Stimulated activated CD4-positive, alpha-beta T cell treated with anti-CD3 and anti-CD28 coated beads, Interleukin-12 subunit alpha, Interleukin-12 subunit beta, amount 100 ng/mL, for 24 hours (primary cell): ENCODE measurements at places on chromosomes 5 and 9.
A peak's percentile ranks its signal among the peaks of the same experiment; 100 is the strongest.

DNA sequence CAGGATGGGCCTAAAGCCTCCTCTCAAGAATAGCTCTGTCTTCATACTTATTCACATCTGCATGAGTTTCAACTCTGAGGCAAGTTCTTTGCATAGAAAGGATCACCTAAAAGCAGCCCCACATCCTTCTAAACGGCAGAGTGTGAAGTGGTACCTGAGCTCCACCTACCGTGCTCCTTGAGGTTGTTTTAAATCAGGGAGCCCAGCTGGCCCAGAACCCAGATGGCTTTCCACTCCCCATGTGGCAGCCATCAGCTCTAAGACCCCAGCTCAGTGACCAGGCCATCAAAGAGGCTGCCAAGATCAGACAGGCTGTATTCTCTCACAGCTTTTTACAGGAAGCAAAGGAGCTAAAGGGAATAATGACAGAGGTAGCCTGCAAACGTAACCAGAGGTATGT lies 299.3 kb downstream of the RASEF start:
- no peak for DNase-seq

DNA sequence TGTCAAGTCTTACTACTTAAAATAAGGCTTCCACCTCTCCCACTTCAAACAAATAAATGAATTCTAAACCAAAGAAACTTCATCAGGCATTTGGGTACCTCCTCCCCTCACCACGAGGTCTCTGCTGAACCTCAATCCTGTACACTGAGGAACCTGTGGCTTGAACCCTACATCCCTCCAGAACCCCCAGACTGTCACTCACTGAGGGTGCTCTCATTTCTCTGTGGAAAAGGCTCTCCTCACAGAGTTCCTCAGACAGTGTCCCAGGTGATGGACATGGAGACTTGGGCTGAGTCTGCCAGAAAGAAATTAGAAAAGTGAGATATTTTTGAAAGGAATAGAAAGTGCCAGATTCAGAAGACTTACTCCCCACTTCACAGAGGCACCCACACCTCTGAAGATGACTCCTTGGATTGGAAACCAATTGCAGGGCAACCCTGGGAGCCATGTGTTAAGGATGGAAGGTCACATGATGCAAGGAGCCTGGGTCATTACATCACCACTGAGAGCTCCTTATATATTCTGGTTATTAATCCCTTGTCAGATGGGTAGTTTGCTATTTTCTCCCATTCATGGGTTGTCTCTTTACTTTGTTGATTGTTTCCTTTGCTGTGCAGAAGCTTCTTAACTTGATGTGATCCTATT lies 19.8 kb downstream of the MLANA start:
- peak; percentile 15 for DNase-seq

- DNase-seq = no peak
Observed at GRCh38 chr9:34510497-34511468, 12.0 kb downstream of the ENHO start.

- no peak for DNase-seq
Observed at GRCh38 chr5:18379189-18379588, 744.9 kb downstream of the TAF11L14 start.

GRCh38 chr5:60350794-60351193 lies 349.2 kb downstream of the DEPDC1B start:
- DNase-seq = no peak

- no peak for DNase-seq
Observed at GRCh38 chr5:80246995-80247729, 8.7 kb downstream of the SERINC5 start.

- no peak for DNase-seq
Observed at GRCh38 chr5:178429156-178429468, 161.1 kb downstream of the COL23A1 start.

DNA sequence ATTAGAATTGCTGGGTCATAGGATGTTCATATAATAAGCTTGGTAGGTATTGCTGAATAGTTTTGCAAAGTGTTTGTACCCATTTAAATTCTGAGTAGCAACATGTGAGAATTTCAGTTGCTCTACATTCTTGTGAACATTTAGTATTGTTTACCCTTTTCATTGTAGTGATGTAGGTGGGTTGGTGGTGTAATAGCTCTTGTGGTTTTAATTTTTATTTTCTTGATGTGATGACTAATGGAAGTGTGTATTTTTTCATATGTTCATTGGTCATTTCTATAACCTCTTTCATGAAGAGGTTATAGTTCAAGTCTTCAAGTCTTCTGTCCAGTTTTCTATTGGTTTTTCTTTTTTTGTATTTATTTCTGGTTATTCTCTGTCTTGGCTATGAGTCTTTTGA lies 34.4 kb downstream of the RASA1 start:
- DNase-seq = no peak
